Activated CD4-positive, CD25-positive, alpha-beta regulatory T cell treated with anti-CD3 and anti-CD28 coated beads, Interleukin-2, amount 50 U/mL, for 72 hours (primary cell): ENCODE measurements at places on chromosomes 2 and 18.

GRCh38 chr2:70946832-70947442 is 11.2 kb downstream of the ATP6V1B1 start:
- no peak for DNase-seq

DNA sequence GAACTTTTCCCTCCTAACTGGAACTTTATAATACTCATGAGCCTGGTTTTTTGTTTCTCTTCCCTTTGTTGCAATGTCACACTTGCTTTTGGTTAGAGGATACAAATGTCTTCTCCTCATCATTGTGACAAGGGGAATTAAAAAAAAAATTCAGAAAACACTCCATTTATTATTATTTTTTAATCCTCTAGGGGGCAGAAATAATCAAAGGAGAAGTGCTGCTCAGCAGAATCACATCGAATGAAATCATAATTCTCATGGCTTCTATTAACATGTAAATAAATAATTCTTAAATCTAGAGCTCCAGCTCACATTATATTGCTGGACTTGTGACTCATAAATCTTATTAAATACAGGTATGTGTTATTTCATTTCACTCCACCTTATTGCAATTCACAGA is 273.8 kb downstream of the TRIB2 start:
- DNase-seq, result no peak

DNA sequence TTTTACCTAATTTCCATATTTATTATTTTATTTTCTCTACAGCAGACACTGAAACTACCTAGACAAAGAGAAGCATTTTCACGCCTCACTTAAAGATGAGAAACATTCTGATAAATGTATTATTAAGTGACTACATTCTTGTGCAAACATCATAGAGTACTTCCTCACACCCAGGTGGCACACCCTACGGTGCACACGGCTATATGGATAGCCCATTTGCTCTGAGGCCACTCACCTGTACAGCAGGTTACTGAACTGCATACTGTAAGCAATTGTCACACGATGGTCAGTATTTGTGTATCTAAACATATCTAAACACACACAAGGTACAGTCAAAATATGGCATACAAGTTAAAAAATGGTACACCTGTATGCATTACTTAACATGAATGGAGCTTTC is 481.4 kb downstream of the CMPK2 start:
- DNase-seq, result no peak

DNA sequence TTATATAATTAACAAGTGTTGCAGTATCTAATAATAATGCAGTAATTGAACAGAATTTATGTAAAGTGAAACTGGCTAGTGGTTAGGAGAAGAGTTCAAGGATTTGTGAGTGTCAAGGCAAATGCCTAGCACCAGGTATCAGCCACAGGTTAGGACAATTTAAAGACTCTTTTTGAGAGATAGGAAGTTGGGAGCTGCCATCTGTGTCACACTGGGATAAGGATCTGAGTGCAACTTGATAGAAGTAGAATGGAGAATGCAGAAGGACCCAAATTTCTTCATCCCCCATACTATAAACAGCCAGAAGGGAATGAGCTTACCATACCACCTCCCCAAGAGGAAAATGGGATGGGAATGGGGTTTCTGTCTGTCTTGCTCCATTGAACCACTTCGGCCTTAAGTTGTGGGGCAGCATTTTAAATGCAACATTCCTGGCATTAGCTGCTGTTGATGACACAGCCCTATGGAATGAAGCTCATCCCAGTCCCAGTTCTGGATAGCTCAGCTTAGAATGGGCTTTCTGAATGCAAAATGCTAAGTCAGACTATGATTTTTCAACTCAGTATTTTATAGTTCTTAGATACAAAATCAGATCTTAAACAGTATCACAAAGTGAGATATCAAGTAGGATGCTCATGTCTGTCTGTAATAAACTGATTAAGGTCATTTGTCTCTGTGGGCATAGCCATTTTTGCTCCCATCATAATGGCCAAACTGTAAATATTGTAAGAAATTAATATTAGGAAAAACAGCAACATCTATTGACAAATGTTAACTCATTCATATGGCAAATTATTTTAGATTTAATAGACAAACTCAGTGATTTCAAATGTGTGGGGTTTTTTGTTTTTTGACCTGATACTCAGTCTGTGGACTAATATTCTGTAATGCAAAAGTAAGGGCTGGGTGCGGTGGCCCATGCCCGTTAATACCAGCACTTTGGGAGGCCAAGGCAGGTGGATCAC is 44.0 kb downstream of the GPR155 start:
- no peak for DNase-seq

DNA sequence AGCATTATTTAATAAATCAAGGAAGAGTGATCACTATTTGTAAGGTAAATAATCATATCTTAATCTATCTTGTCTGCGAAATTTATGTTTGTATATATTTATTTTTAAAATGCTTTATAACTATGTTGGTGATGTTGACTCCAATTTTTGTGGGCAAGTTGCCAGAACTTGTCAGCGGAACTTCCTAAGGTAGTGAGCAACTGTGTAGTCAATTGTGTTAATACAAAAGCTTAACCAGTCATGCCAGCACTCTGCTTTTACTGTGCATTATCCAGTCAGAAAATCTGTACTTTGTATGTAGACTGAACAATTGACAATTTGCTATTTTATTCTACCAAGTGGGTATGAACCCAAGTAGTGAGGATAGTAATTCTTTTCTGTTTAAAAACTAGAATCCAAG is 61.9 kb upstream of the RND3 start:
- DNase-seq, result no peak

- no peak for DNase-seq
These were observed 271.9 kb upstream of the CXCR4 start for GRCh38 chr2:136389809-136390208.

DNA sequence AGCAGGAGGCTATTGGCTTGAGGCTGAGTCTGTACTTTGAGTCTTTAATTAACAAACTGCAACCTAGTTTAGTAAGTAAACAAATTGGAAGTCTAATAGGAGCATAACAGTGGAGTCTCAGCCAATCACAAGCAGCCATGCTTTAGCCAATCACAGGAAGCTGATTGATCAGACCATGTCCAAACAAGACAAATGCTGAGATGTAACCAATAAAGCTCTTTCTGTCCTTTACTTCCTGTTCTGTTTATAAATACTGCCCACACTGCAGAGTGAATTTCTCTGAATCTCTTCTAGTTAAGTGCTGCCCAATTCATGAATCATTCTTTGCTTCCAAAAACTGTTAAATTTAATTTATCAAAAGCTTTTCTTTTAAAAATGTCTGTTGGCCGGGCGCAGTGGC is 146.6 kb upstream of the DLX2 start:
- no peak for DNase-seq
